ENCODE measurements at places on chromosomes 2 and 18.

DNA sequence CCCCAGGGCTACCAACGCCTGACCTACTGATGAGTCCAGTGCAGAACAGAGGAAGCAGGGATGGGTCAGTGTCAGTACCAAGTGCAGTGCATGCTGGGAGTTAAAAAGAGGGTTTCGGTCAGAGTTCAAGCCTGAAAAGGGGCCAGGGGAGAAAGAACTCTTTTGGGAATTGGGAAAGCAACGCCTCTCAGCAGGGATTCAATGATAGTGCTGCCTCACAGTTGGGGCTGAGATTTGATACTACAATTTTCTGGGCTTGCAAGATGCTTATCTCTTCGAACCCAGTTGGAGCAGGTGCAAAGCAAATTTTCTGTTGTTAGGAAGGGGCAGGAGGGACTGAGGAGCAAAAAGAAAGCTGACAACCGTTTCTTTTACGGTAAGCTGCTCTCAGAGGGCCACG lies 82.6 kb downstream of the CERKL start:
- DNase-seq, result no peak

DNA sequence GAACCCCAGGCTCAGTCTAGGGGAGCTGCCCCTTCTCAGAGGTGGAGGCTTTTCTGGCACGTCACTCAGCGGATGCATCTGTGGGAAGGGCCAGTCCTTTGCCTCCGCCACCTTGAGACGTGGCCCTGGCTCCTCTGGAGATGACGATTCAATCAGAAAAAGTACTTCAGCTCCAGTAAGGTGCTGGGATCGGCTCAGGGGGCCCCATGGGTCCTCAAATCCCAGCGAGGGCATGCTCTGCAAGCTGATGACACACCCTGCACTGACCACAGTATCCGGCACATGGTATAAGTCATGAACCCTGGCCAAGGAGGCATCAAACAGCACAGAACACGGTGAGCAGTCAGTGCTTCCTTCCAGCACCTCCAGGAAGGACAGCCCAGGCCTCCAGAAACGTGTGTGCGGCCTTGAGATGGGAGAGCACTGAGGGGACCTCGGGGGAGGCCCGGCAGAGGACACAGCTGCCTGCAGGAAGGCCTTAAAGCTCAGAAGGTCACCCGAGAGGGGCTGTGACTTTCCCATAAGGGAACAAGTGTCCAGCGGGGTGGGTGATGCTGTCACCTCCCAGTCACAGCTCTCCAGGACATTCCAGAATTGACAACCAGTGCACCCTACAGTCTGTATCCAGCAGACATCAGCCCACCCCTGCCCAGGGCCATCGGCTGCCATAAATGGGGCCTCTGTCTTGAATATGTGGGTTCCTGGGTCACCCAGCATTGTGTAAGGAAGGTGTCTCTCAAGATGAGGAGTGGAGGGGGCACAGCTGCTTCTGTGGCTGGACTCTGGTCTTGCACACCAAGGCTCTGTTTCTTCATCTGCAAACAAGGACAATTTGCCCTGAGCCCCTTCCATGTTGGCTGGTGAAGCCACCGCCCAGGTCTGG lies 205.8 kb downstream of the NDUFA10 start:
- peak; percentile 42 for DNase-seq

DNA sequence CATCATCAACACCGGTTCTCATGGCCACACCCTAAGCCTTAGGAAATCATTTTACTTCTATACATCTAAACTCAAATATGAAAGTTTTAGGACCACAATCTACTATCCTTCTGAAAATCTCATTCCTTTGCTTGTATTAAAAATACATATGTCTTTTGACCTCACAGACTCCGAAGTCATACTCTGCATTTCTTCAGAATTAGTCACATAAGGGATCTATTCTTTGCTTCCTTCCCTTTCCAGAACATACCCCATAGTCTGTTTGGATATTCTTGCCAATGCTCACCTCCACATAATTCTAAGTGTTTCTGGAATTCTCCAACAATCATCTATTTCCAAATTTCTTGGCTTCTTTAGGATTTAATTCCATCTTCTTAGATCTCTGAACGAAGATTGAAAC lies 14.2 kb upstream of the DSG1 start:
- DNase-seq, result no peak

DNA sequence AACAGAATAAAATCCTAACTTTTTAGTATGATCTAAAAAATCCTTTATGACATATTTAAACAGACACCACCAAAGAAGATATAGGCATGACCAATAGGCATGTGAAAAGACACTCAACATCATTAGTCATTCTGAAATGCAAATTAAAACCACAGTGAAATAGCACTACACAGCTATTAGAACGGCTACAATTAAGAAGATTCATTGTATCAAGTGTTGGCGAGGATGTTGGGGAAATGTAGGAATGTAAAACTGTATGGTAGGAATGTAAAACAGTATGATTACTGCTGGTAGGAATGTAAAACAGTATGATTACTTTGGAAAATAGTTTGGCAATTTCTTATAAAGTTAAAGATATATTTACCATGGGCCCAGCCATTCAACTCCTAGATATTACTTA lies 253.3 kb upstream of the TCF4 start:
- DNase-seq, result no peak

DNA sequence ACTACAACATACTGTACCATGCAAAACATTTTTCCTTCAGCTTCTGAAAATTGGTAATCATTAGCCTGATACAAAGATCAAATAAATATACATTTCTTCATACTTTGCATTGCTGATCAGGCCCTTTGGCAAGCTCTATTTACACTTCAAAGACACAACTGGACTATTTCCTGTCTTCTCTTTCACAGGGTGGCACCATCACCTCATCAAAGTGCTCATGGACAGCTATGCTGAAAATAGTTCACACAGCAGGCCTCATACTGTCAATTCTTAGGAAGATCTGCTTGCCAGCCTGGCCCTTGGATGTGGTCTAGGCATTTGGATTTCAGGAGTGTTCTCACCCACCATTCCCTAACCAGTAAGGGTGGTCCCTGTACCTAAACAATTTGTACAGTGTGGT lies 33.9 kb downstream of the FBXO15 start:
- no peak for DNase-seq

DNA sequence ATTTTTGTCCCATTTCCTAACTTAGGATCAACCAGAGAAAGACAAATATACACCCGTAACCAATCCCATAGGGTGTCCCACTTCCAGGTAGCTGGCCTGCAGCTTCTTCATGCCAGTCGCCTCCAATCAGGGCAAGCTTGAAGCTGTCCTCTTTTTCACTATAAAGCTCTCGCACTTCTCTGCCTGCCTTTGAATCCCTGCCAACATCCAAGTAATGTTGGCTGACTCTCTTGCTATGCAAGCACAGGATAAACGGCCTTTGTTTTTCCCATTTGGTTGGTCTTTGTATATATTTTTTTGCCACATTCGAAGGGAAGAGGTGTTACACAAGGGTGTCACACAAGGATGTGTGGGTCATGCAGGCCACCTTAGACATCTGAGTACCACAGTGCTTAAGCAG lies 388.8 kb downstream of the CBLN2 start:
- DNase-seq, result no peak

- DNase-seq, result no peak
These were observed 52.4 kb downstream of the BIN1 start for GRCh38 chr2:127054604-127054930.

DNA sequence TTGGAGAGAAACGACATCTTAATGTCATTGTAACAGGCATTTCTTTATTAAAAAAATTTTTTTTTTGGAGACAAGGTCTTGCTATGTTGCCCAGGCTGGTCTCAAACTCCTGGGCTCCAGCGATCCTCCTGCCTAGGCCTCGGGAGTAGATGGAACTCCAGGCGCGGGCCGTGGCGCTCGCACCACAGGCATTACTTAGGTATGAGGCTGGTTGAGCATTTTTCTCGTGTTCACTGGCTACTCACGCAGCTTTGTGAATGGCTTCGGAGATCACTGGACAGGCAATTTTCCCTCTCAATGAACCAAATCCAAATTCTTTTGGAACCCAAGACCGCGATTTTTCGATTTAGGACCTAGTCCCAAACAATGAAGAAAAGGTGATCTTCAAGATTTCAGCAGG lies 795 bp upstream of the TCF7L1 start:
- no peak for DNase-seq

GRCh38 chr2:183037553-183038340 lies 510 bp downstream of the NCKAP1 start:
- peak; percentile 93 for DNase-seq

DNA sequence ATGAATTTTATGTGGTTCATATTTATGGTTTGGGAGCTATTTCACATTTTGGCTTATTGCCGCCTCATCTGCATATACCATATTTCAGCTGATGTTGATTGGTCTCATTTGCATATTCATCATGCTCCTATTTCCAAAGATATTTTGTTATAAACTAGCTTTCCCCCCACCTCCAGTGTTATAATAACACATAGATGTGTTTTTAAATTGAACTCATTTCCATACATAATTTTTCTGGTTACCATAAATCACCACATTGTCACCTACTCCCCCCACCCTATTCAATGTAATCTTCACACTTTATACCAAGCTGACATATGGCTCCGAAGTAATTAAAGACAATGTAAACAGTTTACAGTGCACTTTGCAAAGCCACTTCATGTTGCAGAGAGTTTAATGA lies 101.2 kb downstream of the FSHR start:
- no peak for DNase-seq

DNA sequence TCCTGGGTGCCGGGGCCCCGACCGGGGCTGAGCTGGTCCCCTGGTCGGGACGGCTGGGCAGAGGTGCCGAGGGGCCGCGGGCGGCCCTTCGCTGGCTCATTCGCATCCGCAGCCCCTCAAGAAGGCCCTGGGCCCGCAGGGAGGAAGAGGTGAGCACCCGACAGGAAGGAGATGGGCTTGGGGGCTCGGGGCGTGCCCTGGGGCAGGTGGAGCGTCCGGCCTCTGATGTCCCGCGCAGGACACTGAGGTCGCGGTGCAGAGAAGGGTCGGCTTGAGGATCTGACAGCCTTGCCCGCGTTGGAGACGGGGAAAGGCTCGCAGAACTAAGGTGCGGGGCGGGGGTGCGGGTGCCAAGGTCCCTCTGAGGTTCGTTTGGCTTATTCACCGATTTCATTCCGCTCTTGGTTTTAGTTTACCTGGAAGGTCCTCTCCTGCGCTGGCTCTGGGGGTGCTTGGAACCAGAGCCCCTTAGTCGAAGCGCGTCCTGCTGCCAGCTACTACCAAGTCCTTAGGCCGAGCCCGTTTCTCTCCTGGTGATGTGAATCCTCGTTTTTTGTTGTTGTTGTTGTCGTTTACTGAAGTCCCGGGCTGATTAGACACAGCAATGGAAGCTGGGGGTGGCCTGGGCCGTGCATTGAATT lies 18.9 kb upstream of the CD8A start:
- DNase-seq, result peak; percentile 9

GRCh38 chr2:202831242-202832220 lies 40.0 kb downstream of the ICA1L start:
- peak; percentile 57 for DNase-seq

GRCh38 chr2:200878289-200878880 lies 10.5 kb downstream of the PPIL3 start:
- DNase-seq, result no peak

GRCh38 chr2:188410504-188411235 lies 119.0 kb downstream of the GULP1 start:
- DNase-seq, result no peak

- no peak for DNase-seq
These were observed 40.2 kb downstream of the CCBE1 start for GRCh38 chr18:59657012-59657411.

- no peak for DNase-seq
These were observed 76.4 kb downstream of the SPATS2L start for GRCh38 chr2:200382874-200383273.

- no peak for DNase-seq
These were observed 182.9 kb downstream of the GPD2 start for GRCh38 chr2:156619021-156619539.

GRCh38 chr2:5938566-5938896 lies 246.3 kb downstream of the SOX11 start:
- DNase-seq, result no peak

DNA sequence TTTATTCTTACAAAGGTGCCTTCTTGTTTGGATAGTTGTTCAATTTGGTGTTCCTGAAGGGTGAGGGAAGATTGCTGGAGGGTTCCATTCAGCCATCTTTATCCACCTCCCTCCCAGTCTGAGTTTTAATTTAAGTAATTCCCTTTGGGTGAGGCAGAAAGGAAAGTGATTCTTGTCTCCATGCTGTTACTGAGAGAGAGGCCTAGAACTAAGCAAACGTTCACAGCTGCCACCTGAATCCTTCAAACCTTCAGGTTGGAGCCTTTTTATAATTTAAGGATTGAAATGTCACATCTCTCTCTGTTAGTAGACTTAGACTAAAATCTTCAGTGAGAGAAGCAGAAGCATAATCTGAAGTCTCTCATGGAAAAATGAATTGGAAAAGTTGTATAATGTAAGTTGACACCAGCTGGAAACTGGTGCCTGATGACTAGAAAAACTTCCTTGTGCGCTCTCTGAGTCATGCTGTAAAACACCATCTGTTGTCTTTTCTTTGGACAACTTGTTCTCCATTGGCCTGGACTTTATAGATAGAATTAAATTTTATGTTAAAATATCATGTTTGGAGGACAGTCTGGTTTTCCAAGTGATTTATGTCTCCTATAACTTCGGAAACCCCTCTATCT lies 14.6 kb downstream of the STRADB start:
- no peak for DNase-seq

DNA sequence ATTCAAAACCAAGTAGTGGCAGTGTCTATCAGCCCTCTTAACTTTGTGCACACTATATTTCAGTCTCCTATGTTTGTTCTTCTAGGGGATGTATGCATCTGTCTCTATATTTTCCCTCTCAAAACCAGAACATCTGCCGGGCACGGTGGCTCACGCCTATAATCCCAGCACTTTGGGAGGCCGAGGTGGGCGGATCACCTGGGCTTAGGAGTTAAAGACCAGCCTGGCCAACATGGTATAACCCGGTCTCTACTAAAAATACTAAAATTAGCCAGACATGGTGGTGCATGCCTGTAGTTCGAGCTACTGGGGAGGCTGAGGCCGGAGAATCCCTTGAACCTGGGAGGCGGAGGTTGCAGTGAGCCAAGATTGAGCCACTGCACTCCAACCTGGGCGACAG lies 9.9 kb upstream of the GAREM2 start:
- no peak for DNase-seq

DNA sequence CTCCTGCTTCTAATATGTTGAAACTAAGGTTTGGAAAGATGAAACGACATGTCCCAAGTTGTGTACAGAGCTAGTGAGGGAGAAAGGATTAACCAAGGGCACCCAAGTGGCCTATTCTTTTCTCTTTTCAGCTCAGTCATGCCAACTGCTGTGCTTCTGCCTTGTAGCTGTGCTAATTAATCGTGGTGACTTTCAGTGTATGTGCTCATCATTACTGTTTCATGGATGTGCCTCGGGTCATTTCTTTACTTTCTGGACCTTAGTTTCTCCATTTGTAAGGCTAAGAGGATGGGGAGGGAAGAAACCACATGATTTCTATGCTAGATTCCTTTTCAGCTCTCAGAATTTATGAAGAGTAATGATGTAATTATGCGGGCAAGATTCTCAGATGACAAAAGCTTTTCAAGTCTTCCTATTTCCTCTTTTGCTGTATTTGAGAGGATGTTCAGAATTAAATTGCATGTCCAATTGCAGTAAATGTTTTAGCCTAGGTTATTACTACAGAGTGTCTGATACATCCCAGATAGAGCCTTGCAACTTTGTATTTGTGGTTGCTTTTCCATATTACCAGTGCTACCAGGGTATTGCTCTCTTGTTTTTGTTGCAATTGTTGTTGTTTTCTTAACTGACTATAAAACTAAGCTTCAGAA lies 621.2 kb downstream of the CNTNAP5 start:
- no peak for DNase-seq

- peak; percentile 90 for DNase-seq
These were observed 526 bp downstream of the SFT2D3 start for GRCh38 chr2:127701651-127702394.

- DNase-seq, result no peak
These were observed 50.0 kb upstream of the FAHD2A start for GRCh38 chr2:95352310-95353054.
